Heart right ventricle (tissue), 16 donors: ENCODE measurements at places on chromosomes 7 and 10.

DNA sequence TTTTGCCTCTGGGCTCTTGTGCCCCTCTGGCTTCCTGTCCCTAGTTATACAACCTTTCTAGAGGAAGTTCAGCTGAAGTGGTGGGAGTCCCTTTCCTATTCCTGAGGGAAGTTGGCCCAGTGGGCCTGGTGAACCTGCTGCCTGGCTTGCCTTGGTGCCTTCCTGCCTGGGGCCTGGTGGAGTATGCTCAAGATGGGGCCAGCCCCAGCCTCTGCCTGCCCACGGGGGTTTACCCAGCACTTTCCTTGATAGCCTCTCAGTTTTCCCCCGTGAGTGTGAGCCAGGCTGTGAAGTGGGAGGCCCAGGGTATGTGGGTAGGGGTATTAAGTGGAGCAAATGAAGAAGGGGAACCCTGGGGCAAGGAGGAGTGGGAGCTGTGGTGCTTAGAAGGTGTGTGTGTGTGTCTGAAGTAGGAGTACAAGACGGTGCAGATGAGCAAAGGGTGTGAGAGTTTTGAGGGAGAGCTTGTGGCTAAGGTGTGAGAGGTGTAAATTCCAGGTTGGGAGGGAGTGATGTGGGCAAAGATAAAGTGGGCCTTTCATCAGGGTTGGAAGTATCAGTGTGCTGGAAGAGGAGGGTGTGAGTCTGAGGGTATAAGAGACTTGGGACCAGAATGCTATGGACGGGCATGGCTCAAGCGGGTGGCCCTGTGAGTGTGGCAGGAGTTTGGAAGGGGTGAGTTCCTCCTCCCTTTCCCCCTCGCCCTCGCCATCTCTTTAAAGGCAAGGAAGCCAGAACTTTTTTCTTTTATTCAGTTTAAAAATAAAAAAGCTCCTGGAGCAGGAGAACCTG, 10.9 kb upstream of the PAX2 start:
- DNase-seq, result no peak

DNA sequence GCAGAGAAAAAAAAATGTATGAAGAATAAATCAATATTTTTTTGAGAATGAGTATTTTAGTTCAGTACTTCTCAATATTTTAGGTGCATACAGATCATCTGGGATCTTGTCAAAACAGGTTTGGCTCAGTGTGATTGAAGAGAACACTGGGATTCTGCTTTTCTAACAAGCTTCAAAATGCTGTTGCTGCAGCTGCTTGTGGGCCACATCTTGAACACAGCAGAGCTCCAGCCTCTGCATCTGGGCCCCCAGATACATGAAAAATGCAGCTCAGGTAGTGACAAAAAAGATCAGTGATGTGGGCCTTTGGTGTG, 1177.1 kb upstream of the C7orf33 start:
- no peak for DNase-seq

GRCh38 chr10:126336801-126337200, 51.5 kb downstream of the ADAM12 start:
- no peak for DNase-seq

DNA sequence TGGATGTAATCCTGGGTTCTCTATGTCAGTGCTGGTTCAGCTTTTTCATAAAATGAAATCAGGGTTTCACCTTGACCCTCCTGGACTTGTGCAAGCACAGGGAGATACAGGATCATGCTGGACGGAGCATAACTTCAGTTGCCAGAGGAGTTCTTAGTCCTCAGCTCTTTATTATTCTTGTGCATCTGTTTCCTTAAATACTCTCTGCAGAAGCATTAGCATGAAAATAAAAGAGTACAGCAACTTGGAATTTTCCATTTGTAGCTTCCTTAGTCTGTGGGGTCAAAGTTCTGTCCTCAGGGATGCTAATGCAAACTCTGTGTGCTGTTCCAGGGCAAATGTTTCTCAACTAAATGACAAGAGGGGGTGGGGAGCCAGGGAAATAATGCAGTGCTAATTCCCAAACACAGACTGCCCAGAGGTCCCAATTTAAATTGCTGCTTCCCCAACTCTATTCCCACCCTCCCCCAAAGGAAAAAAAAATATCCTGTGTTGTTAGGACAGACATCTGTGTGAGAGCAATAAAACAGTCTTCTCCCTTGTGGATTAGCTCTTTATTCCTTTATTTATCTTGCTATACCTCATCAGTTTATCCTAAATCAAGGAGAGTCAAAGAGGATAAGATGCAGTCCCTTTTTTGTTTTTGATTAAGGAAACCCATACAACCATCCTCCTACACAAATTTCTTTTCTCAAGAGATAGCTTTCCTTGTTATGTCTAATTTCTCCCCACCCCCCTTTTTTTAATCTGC, 905.0 kb downstream of the LRMDA start:
- no peak for DNase-seq

DNA sequence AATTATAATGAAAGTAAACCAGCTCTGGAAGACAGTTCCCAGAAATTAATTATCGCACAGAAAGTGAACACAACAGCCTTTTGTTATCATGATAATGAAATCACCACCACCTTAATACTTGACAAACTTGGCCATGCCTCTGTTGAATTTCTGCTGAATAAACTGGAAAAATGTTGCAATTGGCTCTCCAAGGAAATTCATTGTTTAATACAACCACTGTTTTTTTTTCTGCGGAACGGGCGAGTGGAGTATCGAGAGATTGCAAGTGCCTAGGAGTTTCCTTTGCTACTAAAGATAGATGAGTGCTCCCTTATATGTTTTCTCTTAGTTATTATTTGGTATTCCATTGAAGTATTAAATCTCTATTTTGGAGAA, 657.0 kb downstream of the SDK1 start:
- no peak for DNase-seq

DNA sequence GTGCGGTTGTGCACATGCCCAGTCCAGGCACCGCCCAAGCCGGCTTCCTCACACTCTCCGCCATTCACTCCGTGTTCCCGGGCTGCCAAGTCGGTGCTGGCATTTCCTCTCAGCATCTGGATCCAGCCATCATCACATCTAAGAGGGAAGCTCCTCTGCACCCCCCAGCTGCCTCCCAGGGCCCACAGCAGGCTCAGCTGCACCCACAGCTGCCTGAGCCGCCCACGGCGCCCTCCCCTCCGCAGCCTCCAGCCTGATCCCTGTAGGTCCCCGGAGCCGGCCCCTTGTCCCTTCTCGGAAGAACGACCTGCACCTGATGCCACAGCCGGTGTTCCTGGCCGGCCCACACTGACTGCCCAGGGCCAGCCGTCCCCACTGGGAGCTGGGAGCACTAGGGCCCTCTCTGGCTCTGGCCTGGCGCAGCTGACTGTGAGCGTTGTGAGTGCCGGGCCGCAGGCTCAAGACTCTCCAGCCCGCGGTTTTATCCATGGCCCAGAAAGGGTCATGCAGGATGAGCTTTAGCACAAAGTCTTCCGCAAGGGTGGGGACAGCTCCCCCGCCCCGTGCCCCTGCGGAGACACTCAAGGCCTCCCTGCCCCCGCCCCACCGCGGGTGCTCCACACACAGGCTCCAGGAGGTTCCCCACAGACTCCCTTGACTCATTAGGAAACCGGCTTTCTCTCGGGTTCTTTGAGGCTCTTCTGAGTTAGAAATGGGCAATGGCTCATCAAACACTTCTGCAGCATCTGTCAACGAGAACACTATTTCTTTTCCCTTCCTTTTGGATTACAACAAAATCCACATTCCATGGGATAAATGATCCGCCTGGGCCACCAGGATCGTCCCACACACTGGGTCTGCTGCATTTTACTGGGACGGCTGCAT, 31.2 kb downstream of the CFAP46 start:
- DNase-seq, result no peak

- DNase-seq, result no peak
These were observed 203.1 kb downstream of the ELMO1 start for GRCh38 chr7:37245590-37245989.

- peak; percentile 22 for DNase-seq
These were observed 107.2 kb downstream of the FGFR2 start for GRCh38 chr10:121490871-121491519.

DNA sequence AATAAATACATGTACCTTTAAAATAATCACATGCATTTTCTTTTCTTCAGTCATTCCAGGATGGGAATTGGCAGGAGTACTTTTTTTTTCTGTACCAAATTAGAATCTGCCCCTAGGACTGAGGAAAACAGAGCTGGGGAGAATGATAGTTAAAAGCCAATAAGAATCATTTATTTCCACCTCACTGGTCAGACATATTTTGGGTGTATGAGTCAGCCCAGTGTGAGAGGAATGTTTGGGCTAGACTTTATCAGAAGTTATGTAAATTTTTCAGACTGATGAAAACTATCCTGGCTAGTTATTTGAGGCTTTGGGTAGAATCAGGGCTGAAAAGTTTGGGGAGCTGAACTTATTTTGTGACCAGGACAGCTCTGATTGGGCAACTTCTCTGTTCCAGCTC, 303.1 kb upstream of the NPSR1 start:
- no peak for DNase-seq

DNA sequence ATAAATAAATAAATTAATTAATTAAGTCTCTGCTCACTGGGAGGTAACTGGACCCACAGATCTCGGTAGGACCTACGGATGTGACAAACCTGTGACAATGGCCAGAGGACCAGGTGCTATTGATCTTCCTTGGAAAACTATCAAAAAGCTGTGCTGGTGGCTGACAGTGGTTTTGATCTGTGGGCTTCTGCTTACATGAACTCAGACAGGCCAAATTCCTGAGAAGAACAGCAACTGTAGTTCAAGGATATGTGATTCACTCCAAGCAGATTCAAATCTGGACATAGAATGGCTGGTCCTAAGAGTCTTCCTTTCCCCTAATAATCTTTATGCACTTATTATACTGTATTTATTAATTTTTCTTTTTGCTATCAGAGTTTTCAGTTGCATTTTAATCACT, 80.0 kb downstream of the ATXN7L1 start:
- DNase-seq, result no peak

DNA sequence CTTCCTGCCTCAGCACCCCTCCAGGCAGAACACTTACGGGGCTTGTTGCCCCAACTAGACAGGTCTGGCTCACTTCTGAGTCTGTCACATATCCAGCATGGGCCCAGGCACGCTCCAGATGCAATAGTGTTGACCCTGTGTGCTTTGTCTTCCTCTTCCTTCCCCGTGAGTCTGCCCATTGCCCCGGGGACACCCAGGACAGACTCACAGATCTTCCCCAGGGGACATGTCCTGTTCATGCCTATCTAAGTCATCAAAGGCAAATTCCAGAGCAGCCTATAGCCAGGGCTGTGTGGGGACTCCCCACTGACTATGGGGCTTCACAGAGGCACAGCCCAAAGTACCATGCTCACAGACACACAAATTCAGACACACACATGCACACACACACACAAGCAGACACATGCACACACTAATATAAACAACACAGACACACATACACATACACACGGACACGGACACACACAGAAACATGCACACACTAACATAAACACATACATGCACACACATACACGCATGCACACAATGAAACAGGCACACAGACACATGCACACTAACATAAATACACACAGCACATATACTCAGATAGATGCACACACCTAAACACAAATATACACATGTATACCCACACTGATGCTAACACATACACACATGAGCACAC, 175.8 kb downstream of the KCNMA1 start:
- DNase-seq, result no peak

DNA sequence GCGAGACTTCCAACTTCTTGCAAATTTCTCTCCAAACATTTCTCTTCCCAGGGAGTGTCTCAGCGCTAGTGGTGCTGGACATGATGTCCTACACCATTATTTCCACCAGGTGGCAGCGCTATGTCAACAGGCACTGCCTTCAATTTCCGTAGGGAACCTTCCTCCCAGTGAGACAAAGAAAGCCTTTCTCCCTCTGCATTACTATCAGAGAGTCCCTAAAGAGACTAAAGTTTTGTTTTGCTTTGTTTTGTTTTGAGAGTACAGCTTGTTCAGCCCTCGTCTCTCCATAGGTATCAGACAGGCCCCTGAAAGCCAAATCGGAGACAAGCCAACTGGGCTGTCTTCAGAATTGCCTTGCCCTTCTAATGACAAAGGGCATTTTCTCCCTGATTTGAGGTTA, 44.2 kb upstream of the GGCT start:
- DNase-seq, result peak; percentile 26

DNA sequence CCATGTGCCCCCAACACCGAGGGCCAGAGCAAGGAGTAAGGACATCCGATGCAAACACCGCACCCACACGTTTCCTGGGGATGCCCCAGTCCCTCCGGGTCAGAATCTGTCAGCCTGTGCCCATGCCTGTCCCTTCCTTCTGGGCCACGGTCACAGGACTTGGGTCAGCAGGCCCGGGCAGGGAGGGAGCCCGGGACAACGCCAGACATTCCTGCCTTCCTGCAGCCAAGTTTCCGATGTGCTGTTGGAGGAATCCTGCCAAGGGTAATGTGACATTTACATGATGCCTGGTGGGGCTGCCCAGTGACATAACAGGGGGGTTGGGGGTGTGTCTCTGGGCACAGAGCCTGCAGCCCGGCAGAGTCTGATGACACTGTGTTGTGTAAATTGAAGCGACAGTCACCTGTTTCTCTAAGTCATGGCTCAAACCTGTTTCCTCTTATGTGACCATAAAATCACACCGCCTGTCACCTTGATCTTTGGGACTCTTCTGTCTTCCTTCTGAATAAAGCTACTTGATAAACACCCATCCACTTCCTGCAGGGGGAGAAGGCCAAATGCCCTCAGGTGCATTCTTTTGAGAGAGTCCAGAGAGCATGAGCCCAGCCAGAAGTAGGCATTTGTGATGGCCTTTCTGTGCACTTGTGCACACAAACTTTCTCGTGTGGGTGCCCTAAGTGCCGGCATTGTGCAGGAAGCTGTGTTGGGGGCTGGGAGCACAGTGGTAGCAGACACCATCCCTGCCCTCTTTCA, 175.3 kb upstream of the RHEB start:
- DNase-seq, result peak; percentile 70

DNA sequence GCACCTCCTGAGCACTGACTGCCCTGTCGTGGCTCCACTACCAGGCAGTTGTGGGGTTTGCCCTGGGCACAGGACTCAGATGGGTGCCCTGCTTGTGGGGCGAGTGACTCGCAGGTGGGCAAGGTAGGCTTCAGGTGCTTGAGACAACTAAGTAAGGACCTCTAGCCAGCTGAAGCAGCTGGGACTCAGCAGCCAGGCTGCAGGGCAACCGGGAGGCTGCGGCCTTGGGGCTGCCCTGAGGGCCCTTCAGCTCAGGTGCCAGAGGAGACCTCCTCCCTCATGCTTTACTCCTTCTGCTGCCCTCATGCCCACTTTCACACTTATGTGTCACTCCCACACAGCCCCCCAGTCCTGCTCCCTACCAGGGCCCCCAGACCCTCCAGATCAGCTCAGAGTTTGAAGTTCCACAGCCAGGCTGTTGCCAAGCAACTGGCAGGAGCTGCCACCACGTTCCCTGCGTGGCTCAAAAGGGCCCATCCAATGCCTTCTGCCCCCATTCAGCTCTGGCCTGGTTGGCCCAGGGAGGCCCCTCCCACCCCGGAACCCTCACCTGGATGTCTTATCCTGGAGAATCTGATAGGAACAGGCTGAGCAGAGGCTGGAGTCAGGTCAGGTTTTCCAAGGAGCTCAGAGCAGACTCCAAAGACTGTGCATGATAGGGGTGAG, 10.0 kb downstream of the TLX1 start:
- no peak for DNase-seq
